ENCODE measurements at places on chromosomes 7 and 10.
A peak's percentile ranks its signal among the peaks of the same experiment; 100 is the strongest.

DNA sequence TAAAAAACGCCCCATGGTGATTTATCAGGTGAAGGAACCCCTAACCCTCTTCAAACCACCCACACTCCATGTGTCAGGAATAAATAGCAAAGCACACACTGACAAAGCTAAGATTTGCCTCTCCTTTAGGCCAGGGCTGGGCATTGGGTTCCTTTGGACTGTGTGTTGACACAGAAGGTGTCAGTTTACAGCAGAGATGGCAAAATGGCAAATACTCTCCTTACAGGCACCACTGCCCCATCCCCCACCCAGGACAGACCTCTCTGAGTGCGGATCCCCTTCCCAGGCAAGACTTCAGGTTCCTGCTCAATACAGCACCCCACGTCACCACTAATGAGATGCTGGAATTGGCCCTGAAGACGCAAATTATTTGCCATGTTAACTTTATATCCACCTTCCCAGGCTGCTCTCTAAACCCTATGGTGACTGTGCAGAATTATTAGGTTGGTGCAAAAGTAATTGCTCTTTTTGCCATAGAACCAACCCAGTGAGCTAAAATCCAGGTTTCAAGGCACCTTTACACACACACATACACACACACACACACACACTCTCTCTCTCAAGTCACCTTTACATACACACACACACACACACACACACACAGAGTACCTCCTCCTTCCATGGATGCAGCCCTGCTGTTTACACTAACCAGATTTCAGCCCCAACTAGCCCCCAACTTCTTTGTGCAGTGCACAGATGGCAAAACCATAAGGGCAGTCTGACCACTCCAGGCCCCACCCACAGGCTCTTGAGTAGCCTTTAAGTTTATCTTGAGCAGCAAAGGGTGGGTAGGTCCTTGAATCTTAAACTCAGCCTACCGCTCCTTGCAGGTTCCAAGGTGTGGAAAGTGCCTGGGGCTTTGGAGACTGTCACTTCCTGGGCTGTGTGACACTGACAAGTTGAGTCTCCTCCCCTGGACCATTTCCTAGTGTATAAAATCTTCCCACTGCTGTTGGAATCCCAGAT is 4.0 kb upstream of the ZCCHC24 start:
- DNase-seq = no peak

GRCh38 chr10:49180444-49180860 is 7.7 kb downstream of the TMEM273 start:
- no peak for DNase-seq

GRCh38 chr10:98349508-98349922 is 65.5 kb downstream of the PYROXD2 start:
- DNase-seq = no peak

DNA sequence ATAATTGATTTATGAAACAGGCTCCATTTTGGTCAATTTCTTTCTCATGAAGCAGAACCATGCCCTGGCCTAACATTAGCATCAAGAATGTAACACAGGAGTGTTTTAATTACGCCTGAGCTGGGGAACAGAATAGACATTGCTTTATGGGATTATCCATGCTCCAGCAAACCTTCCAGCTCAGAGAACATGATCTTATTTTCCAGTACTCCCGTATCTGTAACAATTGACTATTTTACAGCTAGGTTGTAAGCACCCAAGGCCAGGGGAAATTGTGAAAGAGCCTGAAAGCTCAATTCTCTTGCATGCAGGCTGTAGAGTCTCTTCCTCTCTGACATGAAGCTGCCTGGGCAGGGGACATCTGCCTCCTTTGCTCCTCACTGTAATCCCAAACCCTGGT is 30.8 kb upstream of the CRYGN start:
- no peak for DNase-seq

GRCh38 chr10:119871881-119872609 is 598 bp downstream of the MCMBP start:
- DNase-seq = peak; percentile 13

- no peak for DNase-seq
Observed at GRCh38 chr10:111161109-111161874, 84.5 kb downstream of the ADRA2A start.

GRCh38 chr10:43108951-43109350 is 29.3 kb upstream of the CSGALNACT2 start:
- DNase-seq = no peak

DNA sequence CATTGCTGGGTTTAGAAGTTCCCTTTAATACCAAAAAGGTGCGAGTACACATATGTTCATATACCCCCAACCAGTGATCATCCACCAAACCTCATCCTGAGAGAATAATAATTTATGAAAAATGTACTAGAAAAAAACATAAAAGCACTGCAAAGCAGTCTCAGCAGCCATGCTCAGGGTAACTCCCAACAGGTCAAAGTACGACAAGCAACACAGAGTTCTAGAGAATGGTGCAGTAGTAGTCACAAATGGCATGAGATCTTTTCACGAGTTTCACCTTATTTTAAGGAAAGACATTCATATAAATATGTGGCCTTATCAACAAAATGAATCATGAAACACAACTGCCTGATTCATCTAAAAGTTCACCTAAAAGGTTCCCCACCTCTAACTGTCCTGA is 338.5 kb downstream of the PARD3 start:
- no peak for DNase-seq

DNA sequence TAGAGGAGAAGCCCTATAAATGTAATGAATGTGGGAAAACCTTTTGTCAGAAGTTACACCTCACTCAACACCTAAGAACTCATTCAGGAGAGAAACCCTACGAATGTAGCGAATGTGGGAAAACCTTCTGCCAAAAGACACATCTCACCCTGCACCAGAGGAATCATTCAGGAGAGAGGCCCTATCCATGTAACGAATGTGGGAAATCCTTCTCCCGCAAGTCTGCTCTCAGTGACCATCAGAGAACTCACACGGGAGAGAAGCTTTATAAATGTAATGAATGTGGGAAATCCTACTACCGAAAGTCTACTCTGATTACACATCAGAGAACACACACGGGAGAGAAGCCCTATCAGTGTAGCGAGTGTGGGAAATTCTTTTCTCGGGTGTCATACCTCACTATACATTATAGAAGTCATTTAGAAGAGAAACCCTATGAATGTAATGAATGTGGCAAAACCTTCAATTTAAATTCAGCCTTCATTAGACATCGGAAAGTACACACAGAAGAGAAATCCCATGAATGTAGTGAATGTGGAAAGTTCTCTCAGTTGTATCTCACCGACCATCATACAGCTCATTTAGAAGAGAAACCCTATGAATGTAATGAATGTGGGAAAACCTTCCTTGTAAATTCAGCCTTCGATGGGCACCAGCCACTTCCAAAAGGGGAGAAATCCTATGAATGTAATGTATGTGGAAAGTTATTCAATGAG is 18.9 kb downstream of the RBAK start:
- no peak for DNase-seq

DNA sequence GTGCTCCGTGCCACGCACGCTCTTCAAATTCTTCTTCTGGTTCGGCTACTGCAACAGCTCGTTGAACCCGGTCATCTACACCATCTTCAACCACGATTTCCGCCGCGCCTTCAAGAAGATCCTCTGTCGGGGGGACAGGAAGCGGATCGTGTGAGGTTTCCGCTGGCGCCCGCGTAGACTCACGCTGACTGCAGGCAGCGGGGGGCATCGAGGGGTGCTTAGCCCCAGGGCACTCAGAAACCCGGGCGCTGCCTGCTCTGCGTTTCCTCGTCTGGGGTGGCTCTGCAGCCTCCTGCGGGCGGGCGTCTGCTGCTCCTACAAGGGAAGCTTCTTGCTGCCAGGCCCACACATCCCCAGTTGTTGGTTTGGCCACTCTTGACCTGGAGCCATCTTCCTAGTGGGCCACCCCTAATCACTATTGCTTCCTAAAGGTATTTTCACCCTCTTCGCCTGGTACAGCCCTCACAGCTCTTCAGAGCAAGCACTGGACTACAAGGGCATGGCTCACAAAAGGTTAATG is 2.5 kb downstream of the ADRA2A start:
- DNase-seq = no peak

GRCh38 chr10:13891128-13892000 is 304.6 kb downstream of the PRPF18 start:
- no peak for DNase-seq

DNA sequence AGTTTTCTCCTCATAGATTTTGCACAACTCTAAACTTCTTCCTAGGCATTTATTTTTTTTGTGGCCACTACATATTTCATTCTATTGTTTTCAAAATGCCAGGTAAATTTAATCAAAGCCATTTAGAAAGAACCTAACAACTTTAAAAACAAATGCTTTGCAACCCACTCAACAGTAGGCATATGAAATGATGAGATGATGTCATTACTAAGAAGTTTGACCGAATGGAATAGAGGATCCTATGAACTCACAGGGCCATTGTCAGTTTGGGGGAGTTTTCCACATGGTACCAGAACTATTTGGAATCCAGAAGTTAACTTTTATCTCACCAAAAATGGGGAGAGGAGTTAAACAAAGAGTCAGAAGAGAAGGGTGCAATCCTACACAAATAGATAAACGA is 100.7 kb upstream of the INHBA start:
- no peak for DNase-seq

GRCh38 chr7:149799397-149800168 is 26.2 kb upstream of the ZNF467 start:
- peak; percentile 37 for DNase-seq

DNA sequence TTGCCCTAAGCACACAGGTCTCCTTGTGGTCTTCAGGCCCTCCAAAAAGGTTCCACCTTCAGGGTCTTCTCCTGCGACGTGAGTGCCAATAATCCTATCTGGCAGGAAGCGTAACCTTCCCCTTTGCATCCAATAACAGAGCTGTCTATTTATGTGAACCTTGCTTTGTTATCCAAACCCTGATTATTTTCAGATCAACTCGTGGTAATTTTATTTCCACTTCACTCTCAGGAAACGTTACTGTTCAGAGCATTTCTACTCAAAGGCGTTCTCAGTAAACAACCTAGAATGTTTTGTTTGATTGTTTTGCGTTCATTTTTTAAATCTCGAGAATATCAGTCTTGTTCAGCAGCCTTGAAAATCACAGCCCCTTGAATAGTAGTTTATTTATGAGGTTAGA is 232.3 kb upstream of the KLF6 start:
- DNase-seq = no peak

DNA sequence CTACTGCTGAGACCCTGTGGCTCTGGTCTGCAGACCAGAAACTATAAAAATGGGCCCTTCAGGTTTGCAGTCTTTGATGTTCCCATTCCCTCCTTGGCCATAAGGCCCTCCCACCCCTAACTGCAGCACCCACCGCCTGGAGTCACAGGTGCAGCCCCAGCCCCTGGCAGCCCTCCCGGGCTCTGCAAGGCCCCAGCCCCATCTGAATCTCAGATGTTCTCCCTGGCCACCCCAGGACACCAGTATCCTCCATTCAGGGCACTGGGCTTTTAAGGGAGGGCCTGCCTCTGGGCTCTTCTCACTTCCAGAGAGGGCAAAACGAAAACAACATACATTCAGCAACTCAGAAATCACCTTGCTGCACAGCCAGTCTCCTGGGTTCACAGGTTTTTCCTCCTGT is 107.7 kb upstream of the RET start:
- no peak for DNase-seq

DNA sequence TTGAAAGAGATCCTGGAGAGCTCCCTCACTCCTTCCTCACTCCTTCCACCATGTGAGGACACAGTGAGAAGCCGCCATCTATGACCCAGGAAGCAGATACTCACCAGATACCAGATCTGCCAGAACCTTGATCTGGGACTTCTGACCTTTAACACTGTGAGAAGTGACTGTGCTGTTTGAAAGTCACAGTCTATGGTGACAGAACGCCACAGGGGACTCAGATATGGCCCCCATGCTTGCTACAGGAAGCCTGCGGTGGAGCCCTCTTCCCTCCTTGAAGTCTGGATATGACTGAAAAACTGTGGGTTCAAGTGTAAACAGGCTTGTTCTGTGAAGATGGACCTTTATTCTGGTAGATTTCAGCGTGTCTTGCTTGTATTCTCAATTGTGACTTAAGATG is 297.8 kb downstream of the KLF6 start:
- no peak for DNase-seq

GRCh38 chr10:116671274-116671926 is 50.6 kb downstream of the PNLIPRP2 start:
- no peak for DNase-seq

DNA sequence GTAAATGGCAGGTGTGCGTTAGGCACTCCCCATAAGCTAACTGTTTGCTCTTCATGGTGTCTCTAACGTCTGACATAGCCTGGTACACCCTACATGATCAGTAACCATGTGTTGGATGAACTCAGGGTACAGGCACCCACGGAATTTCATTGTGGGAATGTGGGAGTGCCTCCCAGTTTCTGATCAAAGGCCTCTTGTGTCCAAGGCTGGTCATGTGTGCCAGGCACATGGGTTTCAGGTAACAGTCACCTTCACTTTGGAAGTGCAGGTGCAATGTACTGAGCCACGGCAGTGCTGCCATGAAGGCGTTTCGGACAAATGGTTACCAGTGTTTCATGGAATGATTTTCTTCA is 298.3 kb downstream of the DNAJB6 start:
- DNase-seq = no peak

- no peak for DNase-seq
Observed at GRCh38 chr7:76230214-76230613, 28.5 kb downstream of the SRRM3 start.

DNA sequence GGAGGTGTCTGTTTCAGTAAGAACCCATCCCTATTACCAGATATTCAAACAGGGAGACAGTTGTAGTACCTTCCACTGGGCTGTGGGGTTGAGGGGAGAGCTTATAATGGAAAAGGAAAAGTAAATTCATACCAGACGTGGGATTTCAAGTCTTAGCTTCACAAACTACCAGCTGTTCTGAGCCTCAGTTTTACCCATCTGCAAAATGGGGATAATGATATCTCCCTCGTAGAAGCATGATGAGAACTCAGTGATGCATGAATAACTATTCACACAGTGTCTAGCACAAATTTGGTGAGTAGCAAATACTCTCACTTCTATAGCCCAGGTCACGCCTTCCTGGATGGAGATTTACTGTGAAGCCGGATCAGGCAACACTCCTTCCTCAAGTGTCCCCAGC is 29.1 kb upstream of the IKZF1 start:
- no peak for DNase-seq

DNA sequence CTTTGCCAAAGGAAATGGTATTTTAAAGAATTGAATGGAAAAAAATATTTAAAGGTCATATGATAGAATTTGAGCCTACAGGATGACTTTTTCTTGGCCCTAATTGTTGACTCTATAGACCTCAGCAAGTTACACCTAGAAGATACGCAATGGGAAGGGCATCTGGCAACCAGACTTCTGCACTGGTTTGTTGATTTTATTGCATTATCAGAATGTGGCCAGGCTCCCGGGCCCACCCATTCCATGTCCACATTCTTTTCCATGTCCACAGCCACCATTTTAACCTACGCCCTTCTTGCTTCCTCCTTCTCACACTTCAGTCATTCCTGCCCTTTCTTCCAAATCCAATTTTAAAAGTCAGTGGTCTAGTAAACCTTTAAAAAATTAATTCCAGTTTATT is 738.4 kb downstream of the SUGCT start:
- DNase-seq = no peak

All from stimulated activated CD4-positive, alpha-beta T cell treated with anti-CD3 and anti-CD28 coated beads, TNF-alpha, amount 100 ng/mL, for 1 hour (primary cell).